ENCODE measurements at places on chromosomes 11 and 22.

DNA sequence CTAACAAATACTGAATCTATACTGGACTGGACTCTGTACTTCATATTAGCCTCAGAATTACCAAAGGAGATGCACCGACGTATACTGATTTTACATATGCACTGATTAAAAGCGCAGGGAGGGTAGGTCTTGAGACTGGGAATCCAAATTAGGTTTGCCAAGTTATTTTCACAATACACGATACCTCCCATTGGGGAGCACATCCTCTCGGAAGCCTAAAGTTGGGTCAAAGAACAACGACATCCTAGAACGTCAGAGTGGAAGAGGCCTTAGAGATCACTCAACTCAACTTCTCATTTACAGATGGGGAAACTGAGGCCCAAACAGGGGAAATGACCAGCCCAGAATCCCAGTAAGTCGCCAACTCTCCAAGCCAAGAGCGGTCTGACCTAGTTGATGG, 626 bp downstream of the DNAL4 start:
- DNase-seq, result no peak

DNA sequence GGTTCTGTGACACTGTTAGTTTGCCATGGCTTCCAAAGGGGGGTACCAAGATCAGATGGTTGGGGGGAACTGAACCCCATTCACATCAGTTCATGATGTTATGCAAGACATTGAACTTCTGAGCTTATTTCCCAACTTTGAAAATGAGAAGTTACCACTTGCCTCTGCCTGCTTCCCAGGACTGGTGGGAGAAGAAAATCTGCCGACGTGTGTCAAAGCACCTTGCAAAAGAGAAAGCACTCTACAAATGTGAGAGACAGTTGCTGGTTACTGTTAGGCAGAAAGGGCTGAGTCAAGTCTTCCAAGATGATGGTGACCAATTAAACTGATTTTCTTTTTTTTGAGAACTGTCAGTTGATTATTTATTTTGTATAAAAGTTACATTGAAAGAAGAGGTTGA, 45.6 kb downstream of the SMCO4 start:
- no peak for DNase-seq

DNA sequence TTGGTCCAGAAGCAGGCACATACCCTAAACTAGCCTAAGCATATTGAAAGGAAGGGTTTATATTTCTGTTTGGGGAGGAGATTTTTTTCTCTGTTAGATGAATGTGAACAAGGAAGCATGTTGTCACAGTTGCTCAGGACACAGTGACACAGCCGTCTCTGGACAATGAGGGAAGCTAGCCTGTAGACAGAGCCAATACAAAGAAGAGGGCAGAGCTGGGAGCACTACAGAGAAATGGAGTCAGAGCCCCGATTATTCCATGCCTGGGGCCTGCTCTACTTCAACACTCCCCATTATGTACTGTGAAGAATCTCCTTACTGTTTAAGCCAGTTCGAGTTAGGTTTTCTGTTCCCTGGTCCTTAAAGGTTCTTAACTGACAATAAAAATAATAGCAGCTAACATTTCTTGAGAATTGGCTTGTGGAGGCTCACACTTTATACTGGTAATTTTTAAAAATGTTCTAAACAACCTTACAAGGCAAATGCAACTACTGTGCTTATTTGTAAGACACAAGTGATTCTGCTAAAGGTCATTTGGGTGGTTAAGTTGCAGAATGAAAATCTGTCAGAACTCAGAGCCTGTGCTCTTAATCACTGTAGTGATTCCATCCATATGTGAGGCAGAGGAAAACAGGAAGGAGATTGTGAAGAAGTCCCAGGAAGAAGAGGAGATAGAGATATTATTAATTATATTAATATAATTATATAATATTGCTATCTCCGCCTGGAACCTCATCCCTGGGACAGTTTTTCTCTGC, 58.8 kb upstream of the RRAS2 start:
- DNase-seq, result no peak

GRCh38 chr11:776561-777287, 563 bp downstream of the GATD1 start:
- DNase-seq, result peak; percentile 91

DNA sequence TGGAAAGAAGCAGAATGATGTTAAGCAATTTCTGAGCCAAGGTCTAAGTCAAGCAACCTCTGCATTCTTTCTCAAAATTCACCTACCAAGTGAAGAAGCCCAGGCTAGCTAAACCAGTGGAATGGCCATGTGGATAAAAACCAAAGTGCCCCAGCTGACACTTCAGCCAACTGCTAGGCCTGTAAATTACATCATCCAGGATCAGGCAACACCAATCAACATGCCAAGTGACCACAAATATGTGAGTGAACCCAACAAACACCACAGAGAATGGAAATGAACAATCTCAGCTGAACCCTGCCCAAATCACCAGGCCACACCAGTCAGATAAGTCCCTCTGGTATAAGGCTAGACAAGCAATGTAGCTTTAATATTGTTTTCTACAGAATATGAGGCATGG, 25.1 kb upstream of the FJX1 start:
- no peak for DNase-seq

DNA sequence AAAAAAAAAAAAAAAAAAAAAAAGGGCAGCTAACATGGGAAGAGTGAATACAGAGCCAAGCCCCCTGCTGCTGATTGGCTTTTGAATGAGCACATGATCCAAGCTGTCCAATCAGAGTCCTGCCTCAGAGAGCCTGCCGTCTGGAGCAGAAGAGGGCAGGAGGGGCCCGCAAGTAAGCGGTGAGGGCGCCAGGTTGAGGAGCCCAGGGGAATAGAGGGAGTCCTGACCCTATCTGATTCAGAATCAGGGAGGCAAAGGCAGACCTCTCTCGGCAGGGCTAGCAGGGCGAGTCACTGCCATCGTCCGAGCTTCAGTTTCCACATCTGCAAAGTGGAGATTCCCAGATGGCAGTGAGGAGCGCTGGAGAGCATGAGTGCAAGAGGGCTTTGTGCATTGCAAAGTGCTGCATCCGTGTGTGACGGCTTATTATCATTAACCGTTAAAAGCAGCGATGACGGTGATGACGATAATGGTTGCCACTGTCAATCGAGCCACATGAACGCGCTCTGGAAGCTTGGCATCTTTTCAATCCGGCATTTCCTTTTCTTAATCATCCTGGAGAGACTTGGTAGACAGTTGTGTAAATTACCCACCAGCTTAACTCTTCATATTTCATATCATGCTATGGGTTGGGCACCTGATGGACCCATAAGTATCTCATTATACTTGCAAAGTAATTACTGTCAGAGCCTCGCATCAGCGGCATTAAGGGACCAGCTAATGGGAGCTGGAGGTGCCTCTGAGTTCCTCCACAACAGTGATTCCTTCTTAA, 68.6 kb upstream of the ATXN10 start:
- peak; percentile 76 for DNase-seq

GRCh38 chr11:27688076-27688475, 12.2 kb downstream of the BDNF start:
- DNase-seq, result no peak

- DNase-seq, result no peak
Observed at GRCh38 chr11:96215110-96215782, 127.7 kb downstream of the MAML2 start.

DNA sequence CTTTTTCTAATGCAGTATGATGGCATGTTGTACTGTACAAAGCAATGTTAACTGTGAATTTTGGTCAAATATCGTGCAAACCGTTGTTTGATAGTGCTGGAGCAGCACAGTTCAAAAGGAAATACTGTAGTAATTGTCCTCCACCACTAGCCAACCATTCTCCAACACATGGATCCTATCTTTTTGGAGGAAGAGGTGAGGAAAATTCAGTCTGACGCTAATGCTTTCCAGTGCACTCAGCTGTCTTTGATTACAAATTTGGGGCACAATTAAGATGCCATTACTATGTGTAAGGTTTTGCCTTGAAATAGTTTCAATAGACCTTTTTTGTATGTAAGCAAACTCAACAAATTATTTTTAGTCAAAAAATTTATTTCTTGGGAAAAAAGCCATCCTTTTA, 240.5 kb upstream of the CCDC179 start:
- DNase-seq, result no peak

DNA sequence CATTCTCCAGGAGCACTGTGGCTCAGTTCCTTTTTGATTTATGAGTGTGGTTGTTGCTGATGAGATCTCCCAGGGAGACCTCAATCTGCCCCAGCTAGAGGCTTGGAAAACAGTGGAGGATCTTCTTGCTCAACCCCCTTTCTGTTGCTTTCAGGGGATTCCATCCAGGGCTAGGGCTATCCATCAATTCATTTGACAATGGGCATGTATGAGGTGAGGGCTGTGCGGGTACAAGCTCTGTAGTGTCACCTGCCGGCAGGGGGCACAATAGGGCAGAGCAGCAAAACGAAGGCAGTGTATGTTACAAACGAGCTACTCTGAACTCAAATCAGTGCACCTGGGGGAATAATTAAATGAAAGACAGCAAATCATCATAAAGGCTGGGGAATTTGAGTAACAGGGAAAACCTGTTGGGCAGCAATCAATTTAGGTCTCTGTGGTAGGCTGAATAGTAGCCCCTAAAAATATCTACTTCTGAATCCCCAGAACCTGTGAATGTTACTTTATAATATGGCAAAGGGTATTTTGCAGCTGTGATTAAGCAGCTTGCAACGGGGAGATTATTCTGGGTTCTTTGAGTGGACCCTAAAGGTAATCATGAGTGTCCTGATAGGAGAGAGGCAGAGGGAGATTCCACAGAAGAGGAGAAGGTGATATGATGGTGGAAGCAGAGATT, 170.3 kb upstream of the ZBED5 start:
- peak; percentile 76 for DNase-seq

GRCh38 chr22:44460287-44460686, 37.7 kb downstream of the RTL6 start:
- no peak for DNase-seq

Data from D341Med (cell line).